T follicular helper cell (primary cell): ENCODE measurements at places on chromosomes 4 and X.

DNA sequence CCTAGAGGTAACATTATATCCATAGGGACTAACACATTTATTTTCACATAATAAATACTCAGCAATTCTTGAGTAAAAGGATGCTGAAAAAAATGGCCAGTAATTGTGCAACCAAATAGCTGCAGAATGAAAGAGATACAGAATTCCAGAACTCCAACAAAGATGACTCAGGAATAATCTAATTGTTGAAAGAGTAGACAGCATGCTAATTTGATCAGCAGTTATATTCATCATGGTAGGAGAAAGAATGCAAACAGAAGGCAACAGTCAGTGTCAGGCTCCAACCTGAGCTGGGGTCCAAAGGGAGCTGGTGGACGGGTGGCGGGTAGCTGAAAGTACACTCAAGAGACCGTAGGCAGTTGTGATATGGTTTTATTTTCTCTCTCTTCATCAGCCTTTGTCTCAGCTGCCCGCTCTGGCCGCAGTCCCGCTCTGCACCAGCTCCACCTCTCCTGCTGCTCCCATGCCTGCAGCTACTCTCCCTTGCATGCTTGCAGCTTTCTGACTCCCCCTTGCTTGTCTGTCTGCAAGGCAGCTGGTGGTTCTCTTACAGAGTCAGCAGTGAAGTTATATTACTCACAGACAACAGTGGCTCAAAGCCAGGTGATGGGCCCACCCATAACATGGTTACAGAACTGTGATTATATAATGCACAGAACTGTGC is 1150.1 kb downstream of the STIM2 start:
- DNase-seq: no peak

DNA sequence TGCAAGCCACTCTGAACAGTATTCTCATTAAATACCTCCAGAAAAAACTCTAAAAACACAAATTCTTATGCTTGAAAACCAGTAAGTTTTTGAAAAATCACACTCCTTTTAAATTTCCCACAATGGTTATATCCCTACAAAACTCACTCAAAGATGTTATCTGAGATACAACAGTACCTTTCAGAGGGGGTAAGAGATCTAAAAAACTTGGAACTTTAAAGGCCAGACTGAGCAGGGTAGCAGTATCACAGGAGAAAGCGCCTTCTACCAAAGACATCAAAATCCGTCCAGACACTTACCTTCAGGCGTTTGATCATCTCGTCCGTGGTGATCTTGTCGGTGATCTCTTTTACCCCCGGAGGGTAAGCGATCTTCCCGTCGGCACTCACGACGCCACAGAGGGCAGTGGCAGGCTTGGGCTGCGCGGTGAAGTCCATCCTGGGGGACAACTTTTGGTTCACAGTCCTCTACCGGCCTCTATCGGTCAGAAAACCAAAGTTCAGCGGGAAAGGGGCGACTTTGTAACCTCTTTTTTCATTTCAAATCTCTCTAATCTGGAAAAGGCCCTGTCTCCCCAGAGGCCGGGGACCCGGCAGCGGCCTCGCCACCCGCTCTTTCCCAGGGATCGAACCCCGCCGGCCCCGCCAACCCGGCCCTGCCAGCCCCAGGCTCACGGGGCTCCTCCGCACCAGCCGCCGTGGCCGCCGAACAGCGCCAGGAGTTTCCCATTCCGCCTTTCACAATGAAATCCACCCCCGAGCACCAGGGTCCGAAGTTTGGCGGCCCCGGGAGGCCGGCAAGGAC is 1.4 kb downstream of the PDS5A start:
- peak; percentile 47 for DNase-seq

- no peak for DNase-seq
Observed at GRCh38 chrX:46547857-46548256, 2.6 kb upstream of the ZNF674 start.

DNA sequence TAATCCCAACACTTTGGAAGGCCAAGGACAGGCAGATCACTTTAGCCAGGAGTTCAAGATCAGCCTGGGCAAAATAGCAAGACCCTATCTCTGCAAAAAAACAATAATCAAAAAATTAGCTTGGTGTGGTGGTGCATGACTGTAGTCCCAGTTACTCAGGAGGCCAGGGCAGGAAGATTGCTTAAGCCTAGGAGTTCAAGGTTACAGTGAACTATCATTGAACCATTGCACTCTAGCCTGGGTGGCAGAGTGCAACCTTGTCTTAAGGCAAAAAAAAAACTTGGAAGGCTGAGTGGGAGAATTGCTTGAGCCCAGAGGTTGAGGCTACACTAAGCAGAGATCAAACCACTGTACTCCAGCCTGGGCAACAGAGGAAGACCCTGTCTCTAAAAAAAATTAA is 5.2 kb upstream of the FRYL start:
- DNase-seq: no peak

GRCh38 chr4:44149282-44149681 is 299.3 kb downstream of the KCTD8 start:
- no peak for DNase-seq

GRCh38 chr4:155696726-155697125 is 30.1 kb downstream of the GUCY1A1 start:
- no peak for DNase-seq

GRCh38 chrX:48890934-48891401 is 6.6 kb downstream of the TIMM17B start:
- DNase-seq: no peak

- DNase-seq: no peak
Observed at GRCh38 chr4:82623121-82623683, 61.4 kb upstream of the TMEM150C start.

GRCh38 chr4:141346144-141346543 is 125.4 kb downstream of the ZNF330 start:
- no peak for DNase-seq

- DNase-seq: no peak
Observed at GRCh38 chrX:24525455-24525854, 60.4 kb downstream of the PDK3 start.

GRCh38 chrX:40872351-40872750 is 137.0 kb upstream of the MED14 start:
- no peak for DNase-seq

GRCh38 chr4:139873111-139873860 is 207.7 kb downstream of the MGST2 start:
- no peak for DNase-seq

DNA sequence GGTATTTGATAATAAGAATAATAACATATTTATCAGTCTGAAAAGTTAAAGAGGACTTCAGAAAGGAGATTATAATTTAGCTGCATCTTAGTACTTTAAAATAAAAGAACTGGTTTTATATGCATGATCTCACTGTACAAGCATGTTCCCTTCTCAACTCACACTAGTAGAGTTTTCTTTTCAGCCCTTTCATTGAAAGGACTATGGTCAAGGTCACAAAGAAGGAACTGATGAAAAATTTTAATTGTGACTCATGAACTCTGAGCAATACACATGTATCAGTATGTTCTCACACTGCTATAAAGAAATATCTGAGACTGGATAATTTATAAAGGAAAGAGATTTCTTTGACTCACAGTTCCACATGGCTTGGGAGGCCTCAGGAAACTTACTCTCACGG is 73.7 kb upstream of the NDST4 start:
- no peak for DNase-seq

GRCh38 chr4:22739968-22740367 is 47.2 kb downstream of the GBA3 start:
- DNase-seq: no peak
